ENCODE measurements at places on chromosomes 1 and 21. TPM values are rescaled to one million over a fixed set of nuclear protein-coding genes. Genes with fewer than 3 reads are reported as not detected.
A peak's percentile ranks its signal among the peaks of the same experiment; 100 is the strongest.

DNA sequence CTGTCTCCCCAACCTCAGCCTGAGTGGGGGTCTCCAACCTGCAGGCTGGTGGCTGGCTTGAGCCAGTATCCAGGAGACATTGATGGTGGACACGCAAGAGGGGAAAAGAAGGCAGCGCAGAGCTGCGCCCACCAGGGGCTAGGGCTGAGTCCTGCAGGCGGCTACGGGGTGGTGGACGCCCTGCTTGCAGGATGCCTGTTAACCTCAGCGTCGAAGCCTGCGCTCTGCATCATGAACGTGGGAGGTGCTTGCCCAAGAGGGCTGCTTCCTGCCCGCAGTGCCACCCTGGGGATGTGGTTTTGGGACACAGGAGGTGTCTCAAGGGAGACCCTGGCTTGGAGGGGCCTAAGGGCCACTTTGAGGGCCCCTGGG, 11.6 kb downstream of the CFAP410 start:
- DNase-seq: no peak

DNA sequence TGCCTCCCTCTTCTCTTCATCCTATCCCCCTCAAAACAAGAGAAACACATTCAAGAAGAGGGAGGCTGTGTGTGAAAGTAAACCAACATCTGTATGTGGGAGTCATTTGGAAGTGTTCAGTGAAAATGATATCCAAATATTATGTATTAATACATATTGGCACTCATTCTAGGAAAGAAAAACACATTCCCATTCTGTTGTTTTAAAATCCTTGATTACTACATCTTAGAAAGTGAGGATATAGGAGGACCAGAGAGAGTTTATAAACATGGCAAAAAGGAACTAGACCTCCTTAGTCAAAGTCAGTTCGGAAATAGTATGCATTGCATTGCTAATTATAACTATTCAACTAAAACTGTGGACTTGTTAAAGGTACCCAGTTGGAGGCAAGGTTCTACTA, 786.6 kb downstream of the ADGRL2 start:
- no peak for DNase-seq

- no peak for DNase-seq
Observed at GRCh38 chr1:2471587-2472001, 4.5 kb upstream of the PLCH2 start.

AVPR1B gene
- 3.8 TPM for total RNA-seq

TNFRSF9 gene
- under 0.01 TPM for total RNA-seq

- no peak for DNase-seq
Observed at GRCh38 chr1:29497395-29498125, 261.2 kb downstream of the PTPRU start.

DNA sequence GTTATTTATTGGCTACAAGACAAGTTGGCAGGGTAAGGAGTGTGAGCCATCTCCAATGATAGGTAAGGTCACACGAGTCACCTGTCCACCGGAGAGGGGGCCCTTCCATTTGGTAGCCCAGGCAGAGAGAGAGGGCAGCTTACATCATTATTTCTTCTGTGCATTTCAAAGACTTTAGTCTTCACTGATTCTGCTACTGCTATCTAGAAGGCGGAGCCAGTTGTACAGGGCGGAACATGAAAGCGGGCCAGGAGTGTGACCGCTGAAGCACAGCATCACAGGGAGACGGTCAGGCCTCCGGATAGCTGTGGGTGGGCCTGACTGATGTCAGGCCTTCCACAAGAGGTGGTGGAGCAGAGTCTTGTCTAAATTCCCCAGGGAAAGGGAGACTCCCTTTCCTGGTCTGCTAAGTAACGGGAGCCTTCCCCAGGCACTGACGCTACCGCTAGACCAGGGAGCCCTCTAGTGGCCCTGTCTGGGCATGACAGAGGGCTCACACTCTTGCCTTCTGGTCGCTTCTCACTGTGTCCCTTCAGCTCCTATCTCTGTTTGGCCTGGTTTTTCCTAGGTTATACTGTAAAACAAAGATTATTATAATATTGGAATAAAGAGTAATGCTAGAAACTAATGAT, 36.7 kb downstream of the ZNF695 start:
- DNase-seq: peak; percentile 58

GRCh38 chr1:236395230-236395946, 1.3 kb downstream of the EDARADD start:
- no peak for DNase-seq

GRCh38 chr1:238466459-238466858, 575.7 kb upstream of the ZP4 start:
- DNase-seq: no peak

DNA sequence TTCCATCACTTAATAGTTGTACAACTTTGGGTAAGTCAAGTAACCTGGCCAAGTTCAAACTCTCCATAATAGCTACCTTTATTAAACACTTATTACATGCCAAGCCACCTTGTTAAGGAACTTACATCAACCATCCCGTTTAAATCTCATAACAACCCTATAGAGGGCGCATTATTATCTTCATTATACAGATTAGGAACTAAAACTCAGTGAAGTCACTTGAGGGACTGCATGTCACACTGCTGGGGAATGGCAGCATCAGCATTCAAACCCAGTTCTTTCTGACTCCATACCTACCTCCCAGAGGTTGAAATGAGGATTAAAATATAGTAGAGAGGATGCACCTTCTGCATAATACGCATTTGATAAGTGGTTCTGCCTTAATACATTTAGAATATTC, 47.1 kb upstream of the PLA2G2C start:
- no peak for DNase-seq
